ENCODE measurements at places on chromosomes 2 and 18.

GRCh38 chr2:21281384-21281783 is 157.6 kb downstream of the TDRD15 start:
- no peak for DNase-seq

- DNase-seq: no peak
Measured at GRCh38 chr2:236793023-236794011, 223.7 kb downstream of the ACKR3 start.

GRCh38 chr18:12597760-12598159 is 60.1 kb downstream of the SPIRE1 start:
- DNase-seq: no peak

GRCh38 chr2:174247474-174248186 is 702 bp downstream of the OLA1 start:
- no peak for DNase-seq

DNA sequence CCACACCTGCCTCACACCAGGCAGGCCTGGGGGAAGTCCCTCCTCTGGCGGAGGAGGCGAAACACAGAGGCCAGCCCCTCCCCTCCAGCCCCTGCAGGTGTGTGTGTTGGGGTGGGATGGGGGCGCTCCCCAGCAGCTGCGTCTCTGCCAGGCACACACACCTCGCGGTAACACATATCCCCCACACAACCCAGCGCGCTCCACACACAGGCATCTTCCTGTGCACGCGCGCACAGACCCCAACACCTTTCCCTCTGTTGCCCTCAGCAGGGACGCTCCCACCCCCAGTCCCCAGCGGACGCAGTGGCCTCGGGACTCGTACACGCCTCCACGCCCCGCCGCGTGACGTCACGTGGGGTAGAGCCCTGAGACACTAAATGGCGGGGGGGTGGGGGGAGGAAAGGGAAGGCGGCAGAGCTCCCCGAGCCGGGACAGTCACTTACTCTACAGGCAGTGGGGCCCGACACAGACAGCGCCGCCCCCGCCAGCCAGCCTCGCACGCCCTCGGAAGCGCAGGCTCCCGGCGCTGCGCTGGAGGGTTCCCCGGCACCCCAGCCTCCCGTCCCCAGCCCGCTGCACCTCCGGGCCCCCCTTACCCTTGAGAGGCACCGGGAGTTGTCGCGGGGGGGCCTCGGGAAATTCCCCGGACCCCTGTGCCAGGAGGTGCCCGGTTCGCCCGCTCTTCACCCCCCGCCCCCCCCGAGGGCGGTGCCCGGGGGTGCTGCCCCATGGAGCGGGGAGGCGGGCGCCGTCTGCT is at the start of gene WNT10A:
Gene WNT10A, plus strand, starts transcription at position 751 of the 757 bp plus-strand sequence. CDS start 144 bp downstream, outside the sequence.
- peak; percentile 49 for DNase-seq

Data from stimulated activated CD8-positive, alpha-beta memory T cell treated with anti-CD3 and anti-CD28 coated beads, Interleukin-2, amount 100 ng/mL, for 1 hour (primary cell).